ENCODE measurements at places on chromosomes 3 and 15. TPM values are rescaled to one million over a fixed set of nuclear protein-coding genes. Genes with fewer than 3 reads are reported as not detected.

SLC51A gene
- not detected for total RNA-seq

DNAH12 gene
- total RNA-seq = under 0.01 TPM

DNA sequence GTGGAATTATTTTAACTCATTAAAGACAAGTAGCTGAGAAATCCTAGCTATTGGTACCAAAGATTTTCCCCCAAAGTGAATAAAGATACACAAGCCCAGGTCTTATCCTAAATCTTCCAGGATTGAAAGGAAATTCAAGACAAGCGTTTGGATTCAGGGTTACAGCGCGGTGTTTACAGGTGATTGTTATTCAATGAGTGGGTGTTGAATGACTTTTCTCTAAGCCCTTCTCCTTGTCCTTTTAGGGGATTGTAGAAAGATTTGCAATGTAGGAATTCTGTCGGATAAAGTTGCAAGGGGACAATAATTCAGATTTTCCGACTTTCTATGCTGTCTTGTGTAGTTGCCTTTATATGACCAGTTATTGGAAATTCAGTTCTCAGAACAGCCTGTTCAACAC is 57.2 kb downstream of the USP13 start:
- no peak overlapping the region for H3K27ac ChIP-seq
- no peak overlapping the region for H3K4me3 ChIP-seq
- no peaks in the 10 kb centered on the region for H3K27me3 ChIP-seq
- DNase-seq = no peak

- no peaks in the 10 kb centered on the region for H3K27me3 ChIP-seq
- H3K4me1 ChIP-seq = no peaks in the 10 kb centered on the region
- H3K4me3 ChIP-seq = peak overlapping the region; percentile 25
- peak; percentile 15 for DNase-seq
Observed at GRCh38 chr15:83747050-83747717, 93.3 kb downstream of the ADAMTSL3 start.

- H3K4me1 ChIP-seq = no peaks in the 10 kb centered on the region
- no peak overlapping the region for H3K27ac ChIP-seq
- H3K4me3 ChIP-seq = no peak overlapping the region
- H3K36me3 ChIP-seq = no peaks in the 10 kb centered on the region
Observed at GRCh38 chr15:67685008-67685599, 140.2 kb upstream of the SKOR1 start.

DNA sequence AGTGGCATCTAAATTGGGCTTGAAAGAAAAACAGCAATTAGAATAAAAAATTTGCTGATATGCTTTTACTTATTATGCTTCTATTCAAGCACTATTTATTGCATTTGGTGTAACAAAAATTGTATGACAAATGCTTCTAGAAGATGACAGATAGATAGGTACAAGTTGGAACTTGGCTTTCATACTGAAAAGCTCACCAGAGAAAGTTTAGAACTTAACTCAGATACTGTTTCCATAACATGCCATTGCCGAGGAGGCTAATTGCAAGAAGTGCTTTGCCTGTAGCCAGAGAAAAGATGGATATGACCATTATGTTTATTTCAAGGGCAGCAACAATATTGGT is 123.8 kb downstream of the NFKBIZ start:
- H3K36me3 ChIP-seq = no peaks in the 10 kb centered on the region
- no peaks in the 10 kb centered on the region for H3K4me1 ChIP-seq
- no peaks in the 10 kb centered on the region for H3K27me3 ChIP-seq
- H3K4me3 ChIP-seq = no peak overlapping the region
- H3K27ac ChIP-seq = no peak overlapping the region
- no peak for DNase-seq

FBXW12 gene
- not detected for total RNA-seq

- no peak overlapping the region for H3K27ac ChIP-seq
- H3K36me3 ChIP-seq = peaks cover 4% of the 10 kb centered on the region
- H3K27me3 ChIP-seq = no peaks in the 10 kb centered on the region
- DNase-seq = no peak
Observed at GRCh38 chr3:191360620-191361019, 30.3 kb upstream of the UTS2B start.

- H3K27me3 ChIP-seq = no peaks in the 10 kb centered on the region
- H3K27ac ChIP-seq = no peak overlapping the region
- H3K36me3 ChIP-seq = no peaks in the 10 kb centered on the region
- H3K4me3 ChIP-seq = no peak overlapping the region
- no peak for DNase-seq
- H3K4me1 ChIP-seq = no peaks in the 10 kb centered on the region
Observed at GRCh38 chr15:91795235-91795634, 58.3 kb upstream of the SLCO3A1 start.

- H3K4me1 ChIP-seq = peaks cover 2% of the 10 kb centered on the region
- peak overlapping the region; percentile 48 for H3K27ac ChIP-seq
- peak; percentile 74 for DNase-seq
- H3K4me3 ChIP-seq = no peak overlapping the region
Observed at GRCh38 chr3:125231895-125232294, 19.3 kb upstream of the SLC12A8 start.

CPNE9 gene
- not detected for total RNA-seq

- DNase-seq = no peak
- H3K27ac ChIP-seq = no peak overlapping the region
- H3K4me3 ChIP-seq = no peak overlapping the region
- H3K4me1 ChIP-seq = no peaks in the 10 kb centered on the region
Observed at GRCh38 chr15:28992336-28992864, 106.6 kb downstream of the APBA2 start.

CYP19A1 gene
- total RNA-seq = 3.9 TPM

DNA sequence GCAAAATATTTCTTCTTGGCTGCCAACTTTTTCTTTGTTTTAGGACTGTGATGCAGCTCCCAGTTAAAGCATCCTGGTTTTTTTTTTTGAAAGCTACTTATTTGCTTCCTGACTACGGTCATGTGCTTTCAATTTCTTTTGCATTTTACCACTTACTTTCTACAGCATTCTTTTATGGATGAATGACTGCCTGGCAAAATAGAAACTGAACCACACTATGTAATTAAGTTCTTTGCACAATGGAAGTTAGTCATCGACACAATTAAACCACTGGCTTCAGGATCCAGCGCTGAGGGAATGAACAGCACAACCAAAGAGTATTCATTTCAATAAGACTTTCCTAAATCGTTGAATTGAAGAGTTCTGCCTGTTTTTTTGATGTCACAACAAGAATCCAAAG is 82.2 kb upstream of the EPHA3 start:
- no peak overlapping the region for H3K4me3 ChIP-seq
- no peaks in the 10 kb centered on the region for H3K4me1 ChIP-seq
- DNase-seq = no peak
- H3K36me3 ChIP-seq = no peaks in the 10 kb centered on the region
- no peaks in the 10 kb centered on the region for H3K27me3 ChIP-seq

ROPN1 gene
- not detected for total RNA-seq

DNA sequence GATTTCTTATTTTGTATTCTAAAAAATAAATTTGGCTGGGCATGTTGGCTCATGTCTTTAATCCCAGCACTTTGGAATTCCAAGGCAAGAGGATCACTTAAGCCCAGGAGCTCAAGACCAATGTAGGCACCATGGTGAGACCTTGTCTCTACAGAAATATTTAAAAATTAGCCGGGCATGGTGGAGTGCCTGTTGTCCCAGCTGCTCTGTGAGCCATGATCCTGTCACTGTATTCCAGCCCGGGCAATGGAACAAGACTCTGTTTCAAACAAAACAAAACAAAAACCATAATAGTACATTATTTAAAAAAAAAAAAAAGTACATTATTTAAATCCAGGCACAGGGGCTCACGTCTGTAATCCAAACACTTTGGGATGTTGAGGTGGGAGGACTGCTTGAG is 5.5 kb upstream of the RTF1 start:
- no peaks in the 10 kb centered on the region for H3K4me1 ChIP-seq
- H3K27ac ChIP-seq = no peak overlapping the region
- no peaks in the 10 kb centered on the region for H3K36me3 ChIP-seq
- no peak for DNase-seq

- DNase-seq = no peak
- no peak overlapping the region for H3K27ac ChIP-seq
- H3K27me3 ChIP-seq = no peaks in the 10 kb centered on the region
- H3K4me3 ChIP-seq = no peak overlapping the region
- H3K4me1 ChIP-seq = no peaks in the 10 kb centered on the region
- peaks cover 5% of the 10 kb centered on the region for H3K36me3 ChIP-seq
Observed at GRCh38 chr15:42356851-42357250, 2.5 kb upstream of the CAPN3 start.

ZNF717 gene
- 18.2 TPM for total RNA-seq

DNA sequence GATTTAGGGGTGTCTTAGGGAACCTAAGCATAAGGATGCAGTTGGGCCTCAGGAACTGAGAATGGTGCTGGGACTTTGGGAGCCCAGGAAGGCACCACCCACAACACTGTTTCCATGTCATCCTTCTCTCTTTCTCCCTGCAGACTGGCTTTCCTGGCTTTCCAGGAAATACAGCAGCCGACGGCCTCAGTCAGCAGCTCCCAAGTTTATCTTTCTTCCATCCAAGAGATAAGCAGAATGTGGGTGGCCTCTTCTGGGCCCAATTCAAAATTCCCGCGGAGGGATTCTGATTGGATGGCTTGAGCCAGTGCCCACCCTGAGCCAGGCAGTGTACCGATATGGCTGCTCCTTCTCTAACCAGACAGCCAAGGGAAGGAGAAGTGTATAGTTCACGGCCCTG is 4.5 kb upstream of the CLN6 start:
- no peaks in the 10 kb centered on the region for H3K27me3 ChIP-seq
- DNase-seq = peak; percentile 2
- H3K27ac ChIP-seq = no peak overlapping the region
- H3K36me3 ChIP-seq = no peaks in the 10 kb centered on the region

ADCY5 gene
- total RNA-seq = 0.51 TPM

TEX55 gene
- not detected for total RNA-seq

GASK1A gene
- 1.8 TPM for total RNA-seq

- no peaks in the 10 kb centered on the region for H3K27me3 ChIP-seq
- H3K4me1 ChIP-seq = no peaks in the 10 kb centered on the region
- H3K4me3 ChIP-seq = no peak overlapping the region
- no peaks in the 10 kb centered on the region for H3K36me3 ChIP-seq
Observed at GRCh38 chr3:42351207-42351606, 59.2 kb downstream of the LYZL4 start.

DNA sequence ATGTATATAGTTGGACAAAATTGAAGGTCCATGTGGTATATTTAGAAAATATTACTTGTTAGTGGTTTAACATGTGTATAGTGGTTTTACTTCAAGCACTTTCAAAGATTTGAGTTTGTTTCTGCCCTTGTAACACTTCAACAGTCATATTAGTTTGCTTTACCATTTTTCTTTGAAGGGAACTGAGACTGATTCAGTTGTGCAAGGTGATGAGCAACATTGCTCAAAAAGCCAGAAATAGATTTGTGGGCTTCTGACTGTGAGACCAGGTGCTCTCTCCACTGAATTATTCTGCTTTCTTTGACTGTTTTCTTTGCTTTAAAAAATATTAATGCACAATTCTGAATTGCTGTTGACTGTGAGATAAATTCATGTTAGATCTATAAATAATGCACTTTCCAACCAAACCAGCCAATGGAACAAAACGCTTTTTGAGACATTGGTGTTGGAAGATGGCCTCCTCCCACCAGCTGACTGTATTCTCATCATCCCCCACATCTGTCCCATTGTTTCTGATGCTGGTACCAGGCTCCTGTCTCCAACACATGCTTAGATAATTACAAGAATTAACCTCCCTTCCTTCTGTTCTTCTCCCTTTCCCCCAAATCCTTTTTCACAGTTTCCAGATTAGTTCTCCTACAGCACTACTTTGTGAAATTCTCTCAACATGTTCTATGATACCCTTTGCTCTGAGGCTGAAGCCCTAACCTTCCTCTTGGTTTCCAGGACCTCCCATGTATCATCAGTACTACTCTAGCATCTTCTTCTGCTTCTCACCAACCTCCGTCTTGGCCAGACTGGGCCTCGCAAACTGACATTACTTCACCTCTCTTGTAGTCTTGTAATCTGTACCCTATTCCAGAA is 27.9 kb downstream of the PLCL2 start:
- H3K27me3 ChIP-seq = no peaks in the 10 kb centered on the region
- H3K36me3 ChIP-seq = no peaks in the 10 kb centered on the region
- no peak overlapping the region for H3K27ac ChIP-seq
- H3K4me1 ChIP-seq = peaks cover 5% of the 10 kb centered on the region
- H3K4me3 ChIP-seq = no peak overlapping the region

DNA sequence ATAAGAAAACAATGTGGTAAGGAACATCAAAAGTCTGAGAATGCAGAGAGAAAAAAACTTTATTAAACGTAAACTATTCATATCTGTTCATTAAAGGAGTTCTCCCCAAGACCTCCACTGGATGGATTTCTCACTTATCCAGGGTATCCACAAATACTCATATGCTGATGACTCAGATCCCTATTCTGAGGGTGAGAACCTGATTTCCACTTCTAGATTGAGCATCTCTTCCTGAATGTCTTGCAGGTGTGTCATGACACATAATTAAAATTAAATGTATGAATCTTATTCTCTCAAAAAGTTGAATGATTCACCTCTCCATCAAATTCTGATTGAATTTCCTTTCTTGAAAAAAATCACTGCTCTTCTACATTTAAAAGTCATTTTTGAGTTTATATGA is 199.9 kb downstream of the MFSD1 start:
- no peaks in the 10 kb centered on the region for H3K4me1 ChIP-seq
- H3K36me3 ChIP-seq = no peaks in the 10 kb centered on the region
- H3K27ac ChIP-seq = no peak overlapping the region
- DNase-seq = peak; percentile 4
- H3K4me3 ChIP-seq = no peak overlapping the region
- no peaks in the 10 kb centered on the region for H3K27me3 ChIP-seq

GRCh38 chr3:16031434-16031833 is 143.0 kb upstream of the GALNT15 start:
- no peak overlapping the region for H3K27ac ChIP-seq
- H3K36me3 ChIP-seq = no peaks in the 10 kb centered on the region
- no peak overlapping the region for H3K4me3 ChIP-seq
- no peak for DNase-seq
- peaks cover 2% of the 10 kb centered on the region for H3K4me1 ChIP-seq
- no peaks in the 10 kb centered on the region for H3K27me3 ChIP-seq

- H3K4me1 ChIP-seq = peaks cover 43% of the 10 kb centered on the region
- no peak overlapping the region for H3K4me3 ChIP-seq
- H3K27ac ChIP-seq = peak overlapping the region; percentile 7
Observed at GRCh38 chr3:128081846-128082245, 29.6 kb downstream of the SEC61A1 start.

ANKRD34C gene
- total RNA-seq = not detected

DNA sequence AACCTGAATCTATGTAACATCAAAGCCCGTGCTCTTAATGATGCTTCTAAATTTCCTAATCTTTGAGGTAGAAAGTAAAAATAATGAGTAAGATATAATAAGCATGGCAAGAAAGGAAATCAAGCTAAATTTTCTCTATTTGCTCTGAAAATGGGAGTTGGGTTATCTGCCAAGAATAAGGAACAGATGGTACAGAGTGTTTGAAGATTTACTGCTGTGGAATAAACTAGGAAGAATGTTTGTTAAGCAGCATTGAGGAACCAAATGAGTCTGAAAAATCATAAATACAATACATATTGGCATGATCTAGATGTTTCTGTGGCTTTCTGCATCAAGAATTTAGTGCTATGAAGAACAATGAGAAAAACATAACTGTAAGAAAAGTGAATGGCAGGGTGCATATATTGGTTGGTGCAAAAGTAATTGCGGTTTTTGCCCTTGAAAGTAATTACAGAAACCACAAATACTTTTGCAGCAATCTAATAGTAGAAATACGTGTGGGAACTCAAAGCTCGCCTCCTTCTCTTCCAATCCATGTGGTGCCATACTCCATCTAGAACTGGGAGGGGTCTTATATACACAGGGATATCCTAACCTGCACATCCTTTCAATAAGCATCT is 87.6 kb downstream of the SUCNR1 start:
- H3K36me3 ChIP-seq = no peaks in the 10 kb centered on the region
- DNase-seq = peak; percentile 84
- no peak overlapping the region for H3K27ac ChIP-seq
- no peaks in the 10 kb centered on the region for H3K27me3 ChIP-seq
